ENCODE measurements at places on chromosomes 3 and 15. TPM values are rescaled to one million over a fixed set of nuclear protein-coding genes. Genes with fewer than 3 reads are reported as not detected.

The NRG4 gene
- 0.78 TPM for polyA plus RNA-seq

The ZDHHC19 gene
- polyA plus RNA-seq, result 0.49 TPM

The NECTIN3 gene
- polyA plus RNA-seq, result 1.4 TPM

- no peak for DNase-seq
Measured at GRCh38 chr15:97708252-97708651, 252.3 kb upstream of the ARRDC4 start.

Data from brain (organoid and tissue), 16 donors.